ENCODE measurements at places on chromosomes 2 and 18.

DNA sequence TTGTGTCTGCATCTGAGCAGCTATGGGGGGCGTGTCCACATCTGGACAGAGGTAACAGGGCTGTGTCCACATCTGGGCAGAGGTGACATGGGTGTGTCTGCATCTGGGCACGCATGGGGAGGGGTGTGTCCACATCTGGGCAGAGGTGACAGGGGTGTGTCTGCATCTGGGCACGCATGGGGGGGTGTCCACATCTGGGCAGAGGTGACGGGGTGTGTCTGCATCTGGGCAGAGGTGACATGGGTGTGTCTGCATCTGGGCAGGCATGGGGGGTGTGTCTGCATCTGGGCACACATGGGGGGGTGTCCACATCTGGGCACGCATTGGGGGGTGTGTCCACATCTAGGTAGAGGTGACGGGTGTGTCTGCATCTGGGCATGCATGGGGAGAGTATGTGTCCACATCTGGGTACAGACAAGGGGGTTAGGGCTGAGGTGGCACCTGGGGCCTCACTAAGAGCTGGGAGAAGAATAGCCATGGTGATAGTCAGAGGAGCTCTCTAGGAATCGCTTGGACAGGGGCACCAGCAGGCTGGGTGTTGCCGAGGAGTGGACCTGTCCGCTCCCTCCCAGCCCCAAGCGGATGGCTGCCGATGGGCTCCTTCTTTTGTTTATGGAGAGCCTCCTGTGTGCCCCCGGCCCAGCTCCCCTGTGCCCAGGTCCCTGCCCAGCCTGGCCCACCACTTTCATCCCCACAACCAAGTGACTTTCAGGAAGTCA lies 177.8 kb downstream of the EIPR1 start:
- no peak for DNase-seq

DNA sequence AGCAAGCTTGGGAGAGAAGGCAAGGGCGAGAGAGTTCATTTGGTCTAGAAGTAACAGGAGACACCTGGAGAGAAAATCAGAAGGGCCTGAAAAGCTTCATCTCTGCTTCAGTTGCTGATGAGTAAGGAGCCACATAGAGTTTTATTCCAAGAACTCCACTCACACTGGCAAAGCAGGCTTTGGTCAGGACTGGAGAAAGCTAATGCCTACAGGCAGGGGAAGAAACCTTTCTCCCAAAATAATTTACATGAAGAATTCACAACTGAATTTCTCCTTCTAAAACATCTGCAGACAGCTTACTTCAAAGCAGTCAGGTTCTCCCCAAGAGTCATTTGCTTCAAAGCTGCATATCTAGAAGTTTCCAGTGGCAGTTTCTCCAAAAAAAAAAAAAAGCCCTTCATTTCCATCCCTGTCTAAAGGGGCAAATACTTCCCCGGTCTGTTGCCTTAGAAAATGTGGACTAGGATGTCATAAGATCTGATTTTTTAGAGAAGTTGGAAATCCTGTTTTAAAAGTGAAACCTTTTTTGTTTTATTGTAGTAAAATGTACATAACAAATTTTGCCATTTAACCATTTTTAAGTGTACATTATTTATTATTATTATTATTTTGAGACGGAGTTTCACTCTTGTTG lies 46.3 kb downstream of the TMEM247 start:
- no peak for DNase-seq

DNA sequence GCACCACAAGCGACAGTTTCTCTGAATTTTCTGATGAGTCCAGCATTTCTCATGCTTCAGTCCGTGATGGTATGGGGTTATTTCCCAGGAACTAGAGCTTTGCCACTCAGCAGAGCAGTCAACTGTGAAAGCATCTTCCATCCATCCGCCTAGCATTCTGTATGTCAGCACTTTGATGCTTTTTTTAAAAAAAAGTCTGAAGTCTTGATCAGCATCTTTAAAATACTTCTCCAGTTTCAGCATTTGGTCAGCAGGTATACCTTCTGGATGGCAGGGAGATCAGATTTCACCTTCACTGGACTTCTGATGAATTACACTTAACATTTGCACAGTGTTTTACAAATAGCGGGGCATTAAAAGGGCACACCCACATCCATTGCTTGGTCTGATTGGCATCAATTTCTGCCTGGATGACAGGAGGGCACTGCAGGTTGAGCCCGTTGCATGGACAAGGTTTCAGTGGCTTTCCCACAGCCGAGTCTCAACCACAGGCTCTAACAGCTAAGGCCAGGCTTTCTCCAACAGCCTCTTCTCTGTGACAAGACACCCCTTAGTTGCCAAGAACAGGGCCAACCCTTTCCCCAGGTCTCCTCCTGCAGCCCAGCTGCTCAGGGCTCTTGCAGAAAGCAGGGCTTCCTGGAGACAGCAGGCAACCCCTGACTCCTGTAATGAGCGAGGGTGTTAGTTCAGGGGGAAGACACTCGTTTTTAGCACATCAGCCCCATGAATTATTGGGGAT lies 54.0 kb downstream of the EMILIN2 start:
- DNase-seq, result no peak

DNA sequence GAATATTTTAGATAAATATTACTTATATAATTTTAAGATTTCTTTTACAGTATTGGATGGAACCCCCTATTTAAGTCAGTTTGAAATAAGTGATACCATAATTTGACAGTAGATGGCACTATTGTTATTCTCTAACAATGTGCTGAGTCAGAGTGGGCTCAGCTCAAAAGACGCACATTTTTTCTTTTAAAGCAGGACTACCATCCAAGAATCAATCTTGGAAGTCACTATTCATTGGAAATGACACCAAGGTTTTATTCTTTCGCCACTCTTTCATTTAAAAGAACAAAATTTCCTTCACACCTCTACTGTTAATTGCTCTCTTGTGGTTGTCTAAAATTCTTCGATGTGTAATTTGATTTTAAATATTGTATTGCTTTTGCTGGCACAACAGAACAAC lies 32.6 kb upstream of the SPAG16 start:
- no peak for DNase-seq

DNA sequence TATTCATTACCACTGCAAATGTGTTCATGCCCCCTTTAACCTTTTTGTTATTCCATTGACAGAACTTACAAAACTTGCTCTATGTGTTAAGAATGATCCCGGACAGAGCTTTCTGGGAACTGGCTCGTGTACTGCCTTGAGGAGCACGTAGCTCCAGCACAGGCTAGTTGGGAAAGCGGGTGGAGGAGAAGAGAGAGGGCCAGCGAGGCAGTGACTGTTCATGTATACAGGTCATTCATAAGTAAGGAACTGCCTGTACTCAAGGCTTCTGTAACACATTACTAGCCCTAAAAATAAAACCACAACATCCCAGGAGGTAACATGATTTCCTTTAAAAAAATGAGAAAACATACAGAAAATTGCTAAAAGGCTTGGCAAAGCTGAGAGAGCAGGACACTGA lies 109.0 kb downstream of the STK39 start:
- no peak for DNase-seq

All from stimulated activated CD8-positive, alpha-beta memory T cell treated with anti-CD3 and anti-CD28 coated beads, Interleukin-7, amount 100 ng/mL, for 1 hour (primary cell).